ENCODE measurements at places on chromosomes 3 and 15.

- DNase-seq: peak; percentile 74
Measured at GRCh38 chr15:73873889-73874511, 636 bp downstream of the TBC1D21 start.

- no peak for DNase-seq
Measured at GRCh38 chr3:104428337-104428925, 938.3 kb upstream of the ALCAM start.

DNA sequence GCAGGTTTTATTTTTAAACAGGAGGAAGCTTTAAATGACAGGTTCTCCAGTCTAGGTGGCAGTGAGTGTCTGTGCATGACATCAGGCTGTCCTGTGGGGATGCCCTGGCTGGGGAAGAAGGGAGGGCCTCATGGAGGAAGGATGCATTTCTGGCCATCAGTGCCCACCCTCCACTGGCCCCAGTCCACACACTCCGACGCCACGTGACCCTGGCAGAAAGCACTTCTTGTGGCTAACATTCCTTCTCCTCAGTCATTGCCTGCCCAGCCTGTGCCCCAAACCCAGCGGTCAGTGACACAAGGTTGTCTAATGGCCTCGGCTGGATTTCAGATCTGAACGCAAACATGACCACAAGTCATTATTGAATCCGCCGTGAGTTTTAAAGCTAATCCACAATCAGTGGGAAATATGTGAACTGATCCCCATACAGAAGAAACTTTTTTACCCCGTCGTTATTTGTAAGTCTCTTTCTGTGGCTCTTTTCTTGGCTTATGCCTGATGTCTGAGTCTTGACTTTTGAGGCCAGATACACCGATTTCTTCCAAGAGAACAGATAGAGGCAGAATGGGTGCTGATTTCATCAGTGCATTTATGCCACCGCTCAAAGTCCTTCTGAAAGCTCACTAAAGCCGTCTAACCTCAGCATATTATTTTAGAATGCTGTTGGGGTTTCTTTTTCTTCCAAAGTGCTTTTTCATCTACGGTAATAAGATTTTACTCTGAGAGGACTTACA, 17.3 kb upstream of the LRRK1 start:
- DNase-seq: no peak

- peak; percentile 66 for DNase-seq
Measured at GRCh38 chr15:92449476-92449875, 55.8 kb downstream of the ST8SIA2 start.

DNA sequence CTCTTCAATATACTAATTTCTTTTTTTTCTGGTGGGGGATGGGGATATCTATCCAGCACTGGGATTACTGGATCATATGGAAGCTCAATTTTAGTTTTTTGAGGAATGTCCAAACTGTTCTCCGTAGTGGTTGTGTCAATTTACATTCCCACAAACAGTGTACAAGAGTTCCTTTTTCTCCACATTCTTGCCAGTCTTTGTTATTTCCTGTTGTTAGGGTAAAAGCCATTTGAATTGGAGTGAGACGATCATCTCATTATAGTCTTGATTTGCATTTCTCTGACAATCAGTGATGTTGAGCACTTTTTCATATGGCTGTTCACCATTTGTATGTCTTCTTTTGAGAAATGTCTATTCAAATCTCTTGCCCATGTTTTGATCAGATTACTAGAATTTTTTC, 12.8 kb upstream of the WDR49 start:
- DNase-seq: no peak

- peak; percentile 97 for DNase-seq
Measured at GRCh38 chr15:59170295-59171066, 36.2 kb upstream of the LDHAL6B start.

DNA sequence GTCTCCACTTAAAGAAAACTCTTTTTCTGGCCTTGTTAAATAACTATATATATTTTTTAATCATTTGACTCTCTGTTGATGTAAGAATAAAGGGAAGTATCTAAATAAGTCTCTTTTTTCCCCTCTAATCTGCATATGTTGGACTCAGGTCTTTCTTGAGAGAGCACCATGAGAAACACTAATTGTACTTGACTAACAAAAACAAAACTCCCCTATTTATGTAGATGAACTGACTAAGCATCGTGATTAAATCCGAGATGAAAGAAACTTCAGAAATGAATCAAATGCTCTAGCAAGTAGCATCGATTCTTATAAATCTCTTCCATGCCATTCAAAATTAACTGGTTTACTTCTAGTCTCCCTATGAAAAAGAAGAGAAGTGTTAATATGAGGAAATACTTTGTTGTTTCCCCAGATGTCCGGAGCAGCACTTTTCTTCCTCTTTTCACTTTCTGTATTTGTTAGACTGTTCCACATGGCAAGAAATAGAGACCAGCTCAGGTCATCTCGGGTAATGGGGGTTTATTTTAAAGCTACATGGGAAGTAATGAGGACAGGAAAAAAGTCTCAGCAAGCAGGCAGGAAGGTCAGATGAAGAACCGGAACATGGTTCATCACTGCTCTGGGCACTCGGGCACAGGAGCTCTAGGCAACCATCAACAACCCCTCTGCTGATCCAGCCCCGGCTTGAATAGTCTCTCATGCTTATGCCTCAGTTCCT, 288.3 kb downstream of the CNTN6 start:
- DNase-seq: no peak

- DNase-seq: no peak
Measured at GRCh38 chr15:47588958-47589357, 128.3 kb upstream of the SEMA6D start.

DNA sequence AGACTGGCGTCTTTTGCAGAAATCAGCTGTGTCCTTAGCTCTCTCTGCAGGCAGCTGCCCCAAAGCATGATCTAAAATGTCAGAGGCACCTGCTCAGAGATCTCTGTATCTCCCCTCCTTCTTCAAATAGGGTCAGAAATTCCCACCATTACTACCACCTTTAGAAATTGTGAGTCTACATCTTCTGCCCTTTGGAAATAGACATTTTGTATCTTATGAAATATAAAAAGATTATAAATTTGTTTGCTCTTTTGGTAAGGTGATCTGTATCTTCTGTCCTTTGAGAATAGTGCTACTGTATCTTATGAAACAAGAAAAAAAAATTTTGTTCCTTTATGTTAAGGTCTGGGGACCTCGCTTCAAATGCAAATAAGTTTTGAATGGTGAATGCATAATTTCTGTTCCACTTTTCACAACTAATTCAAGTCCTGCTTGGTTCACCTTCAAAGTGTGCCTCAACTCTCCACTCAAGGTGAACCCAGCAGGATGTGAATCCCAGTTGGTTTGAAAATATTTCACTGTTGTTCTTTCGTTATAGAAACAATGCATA, 28.3 kb upstream of the GPD1L start:
- no peak for DNase-seq

- no peak for DNase-seq
Measured at GRCh38 chr3:65703026-65703425, 335.7 kb downstream of the MAGI1 start.

- DNase-seq: no peak
Measured at GRCh38 chr3:10419637-10420232, 85.7 kb downstream of the ATP2B2 start.

DNA sequence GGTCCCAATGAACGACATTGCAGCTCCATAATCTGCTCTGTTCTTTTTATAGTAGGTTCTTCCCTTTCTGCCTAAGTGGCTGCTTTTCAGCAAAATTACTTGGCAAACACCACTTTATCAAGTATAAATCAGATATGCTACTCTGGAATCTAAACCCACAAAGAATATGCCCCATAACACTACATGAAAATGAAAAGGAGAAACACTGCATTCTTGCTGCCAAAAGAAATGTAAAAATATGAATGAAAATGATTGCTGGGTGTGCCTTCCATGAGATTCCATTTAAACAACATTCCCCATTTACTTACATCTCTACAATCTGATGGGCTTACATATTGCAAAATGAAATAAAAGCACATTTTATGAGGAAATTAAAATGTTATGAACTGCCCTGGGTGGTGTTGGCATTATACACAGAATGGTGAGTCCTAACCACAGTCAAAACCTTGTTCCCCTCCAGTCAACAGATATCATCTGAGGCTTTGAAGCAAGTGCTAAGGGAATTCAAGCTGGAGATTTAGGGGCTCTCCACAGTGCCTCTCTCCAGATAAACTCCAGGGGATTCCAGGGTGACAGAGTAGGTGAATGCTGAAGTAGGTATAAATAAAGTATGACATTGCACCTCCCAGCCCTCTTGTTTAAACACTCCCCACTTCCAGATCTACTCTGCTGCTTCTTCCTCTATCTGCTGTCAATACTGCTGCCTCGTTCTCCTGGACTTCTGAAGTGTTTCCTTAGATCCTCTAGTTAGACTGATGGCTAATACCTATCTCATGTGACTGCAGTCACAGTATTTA, 136.5 kb downstream of the RORA start:
- no peak for DNase-seq

DNA sequence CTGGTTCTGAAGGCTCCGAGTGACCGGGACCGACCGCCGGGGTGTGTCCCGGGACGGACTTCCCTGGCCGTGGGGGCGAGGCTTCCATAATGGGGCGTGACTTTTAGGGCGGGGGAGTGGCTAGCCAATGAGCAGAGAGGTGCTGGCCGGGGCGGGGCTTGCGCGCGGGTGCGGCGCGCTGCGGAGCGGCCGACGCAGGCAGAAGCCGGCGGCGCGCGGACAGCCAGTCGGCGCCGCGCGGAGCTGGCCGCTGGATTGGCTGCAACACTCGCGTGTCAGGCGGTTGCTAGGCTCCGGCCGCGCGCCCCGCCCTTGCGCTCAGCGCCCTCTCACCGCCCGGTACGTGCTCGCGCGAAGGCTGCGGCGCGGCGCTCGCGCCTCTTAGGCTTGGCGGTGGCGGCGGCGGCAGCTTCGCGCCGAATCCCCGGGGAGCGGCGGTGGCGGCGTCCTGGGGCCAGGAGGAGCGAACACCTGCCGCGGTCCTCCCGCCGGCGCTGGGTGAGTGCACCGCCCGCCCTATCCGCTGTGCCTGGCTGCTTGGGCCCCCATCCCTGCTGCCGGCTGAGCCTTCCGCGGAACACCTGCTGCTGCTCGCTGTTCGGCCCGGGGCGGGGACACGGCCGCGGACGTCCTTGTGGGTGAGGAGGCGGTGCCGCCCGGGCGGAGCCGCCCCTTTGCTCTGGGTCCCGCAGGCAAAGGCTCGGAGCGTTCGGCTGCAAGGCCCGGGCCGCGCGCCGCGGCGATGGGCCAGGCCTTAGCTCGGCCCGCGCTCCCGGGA, at the start of gene DAG1:
DAG1 (plus strand) TSS at position 332 of the 778 bp plus-strand sequence. CDS start 40,268 bp downstream, outside the sequence.
- peak; percentile 92 for DNase-seq

GRCh38 chr3:161969867-161970266, 473.3 kb downstream of the OTOL1 start:
- peak; percentile 17 for DNase-seq

DNA sequence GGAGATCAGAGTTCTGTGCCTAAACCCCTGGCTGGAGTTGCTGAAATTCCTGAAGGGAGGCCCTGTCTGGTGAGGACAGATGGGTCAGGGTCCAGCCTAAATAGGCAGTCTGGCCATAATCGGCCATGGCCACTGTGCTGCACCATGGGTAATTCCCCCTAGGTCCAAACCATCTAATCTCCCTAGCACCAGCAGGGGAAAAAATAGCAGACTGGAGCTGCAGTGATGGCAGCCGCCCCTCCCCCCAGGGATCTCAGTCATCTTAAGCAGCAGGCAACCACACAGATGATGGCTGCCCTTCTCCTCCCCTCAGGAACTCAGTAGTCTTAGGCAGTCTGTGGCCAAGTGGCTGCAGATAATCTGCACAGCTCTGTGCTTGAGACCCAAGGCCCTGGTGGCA, 68.4 kb upstream of the CD96 start:
- DNase-seq: no peak

GRCh38 chr15:63057468-63058345, 15.2 kb downstream of the TPM1 start:
- DNase-seq: no peak

- DNase-seq: peak; percentile 39
Measured at GRCh38 chr3:79521221-79521848, 246.5 kb downstream of the ROBO1 start.

DNA sequence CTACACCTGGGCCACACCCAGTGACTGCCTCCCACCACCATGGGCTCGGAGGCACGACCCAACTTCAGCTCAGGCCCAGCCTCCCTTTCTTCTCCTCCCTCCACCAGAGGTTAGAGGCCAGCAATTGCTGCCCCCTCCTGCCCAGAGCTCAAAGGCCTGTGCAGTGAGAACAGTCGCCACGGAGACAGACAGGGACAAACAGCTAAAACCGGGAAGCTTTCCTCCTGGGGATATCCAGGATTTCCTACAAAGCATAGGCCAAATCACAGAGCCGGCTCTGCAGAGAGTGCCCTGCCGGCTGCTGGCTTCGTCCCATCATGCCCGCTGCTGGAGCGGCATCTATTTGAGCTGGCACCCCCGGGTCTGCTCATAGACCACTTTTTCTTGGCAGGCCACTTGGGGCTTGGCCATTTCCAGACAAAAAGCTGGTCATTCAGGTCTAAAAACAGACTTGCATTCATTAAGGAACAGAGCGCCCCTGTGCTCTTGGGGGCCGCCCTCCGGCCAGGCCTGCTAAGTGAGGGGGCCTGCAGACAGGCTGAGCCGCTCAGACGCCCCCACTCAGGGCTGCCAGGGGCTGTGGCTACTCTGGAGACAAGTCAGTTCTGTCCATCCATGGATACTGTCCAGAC, 17.5 kb downstream of the GRAMD2A start:
- DNase-seq: no peak

DNA sequence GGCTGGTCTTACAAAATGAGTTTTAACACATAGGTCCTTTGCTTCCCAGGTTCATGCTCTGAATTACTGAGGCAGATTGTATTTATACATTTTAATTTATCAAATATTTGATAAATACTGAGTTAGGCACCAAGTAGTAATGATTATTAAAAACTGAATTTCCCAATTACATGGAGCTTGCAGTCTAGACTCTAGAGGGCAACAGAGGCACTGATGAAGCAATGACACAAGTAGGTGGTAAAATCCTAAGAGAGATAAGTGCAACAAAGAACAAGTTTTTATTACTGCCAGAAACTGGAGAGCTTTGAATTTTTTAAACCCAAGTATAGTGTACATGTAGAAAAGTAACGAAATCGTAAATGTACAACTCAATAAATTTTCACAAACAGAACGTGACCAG, 406.2 kb upstream of the RARB start:
- peak; percentile 64 for DNase-seq

GRCh38 chr15:49148298-49148697, 7.1 kb downstream of the COPS2 start:
- no peak for DNase-seq

DNA sequence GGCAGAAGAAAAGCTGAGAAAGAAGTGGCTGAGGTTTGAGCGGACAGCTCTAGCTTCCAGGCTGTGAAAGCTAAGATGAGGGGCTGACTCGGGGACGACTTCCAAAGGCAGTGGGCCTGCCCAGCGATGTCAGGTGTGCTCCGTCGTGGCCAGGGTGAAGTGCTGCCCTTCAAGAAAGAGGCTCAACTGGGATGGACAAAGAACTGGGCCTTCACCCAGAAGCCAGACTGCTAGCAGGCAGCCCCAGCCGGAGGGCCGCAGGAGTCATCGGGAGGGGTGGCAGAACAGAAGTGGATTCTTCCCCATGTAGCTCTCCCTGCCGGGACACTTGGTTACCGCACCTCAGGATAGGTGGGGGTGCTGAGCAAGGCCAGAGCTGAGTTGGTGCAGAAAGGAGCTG, 13.1 kb upstream of the SEC13 start:
- no peak for DNase-seq

- no peak for DNase-seq
Measured at GRCh38 chr3:109363634-109364033, 26.3 kb upstream of the DPPA4 start.

GRCh38 chr15:72060687-72061250, 57.2 kb downstream of the MYO9A start:
- DNase-seq: no peak

GRCh38 chr15:89409184-89410038, 74.8 kb upstream of the POLG start:
- no peak for DNase-seq

GRCh38 chr3:140763532-140763931, 85.7 kb downstream of the TRIM42 start:
- no peak for DNase-seq

GRCh38 chr3:139447486-139447885, 28.8 kb downstream of the RBP2 start:
- DNase-seq: no peak
